ENCODE measurements at places on chromosomes 5 and 9.

GRCh38 chr9:108511307-108511706 lies 344.5 kb downstream of the ACTL7B start:
- DNase-seq: no peak

GRCh38 chr9:130996205-130996604 lies 12.8 kb upstream of the LAMC3 start:
- DNase-seq: no peak

DNA sequence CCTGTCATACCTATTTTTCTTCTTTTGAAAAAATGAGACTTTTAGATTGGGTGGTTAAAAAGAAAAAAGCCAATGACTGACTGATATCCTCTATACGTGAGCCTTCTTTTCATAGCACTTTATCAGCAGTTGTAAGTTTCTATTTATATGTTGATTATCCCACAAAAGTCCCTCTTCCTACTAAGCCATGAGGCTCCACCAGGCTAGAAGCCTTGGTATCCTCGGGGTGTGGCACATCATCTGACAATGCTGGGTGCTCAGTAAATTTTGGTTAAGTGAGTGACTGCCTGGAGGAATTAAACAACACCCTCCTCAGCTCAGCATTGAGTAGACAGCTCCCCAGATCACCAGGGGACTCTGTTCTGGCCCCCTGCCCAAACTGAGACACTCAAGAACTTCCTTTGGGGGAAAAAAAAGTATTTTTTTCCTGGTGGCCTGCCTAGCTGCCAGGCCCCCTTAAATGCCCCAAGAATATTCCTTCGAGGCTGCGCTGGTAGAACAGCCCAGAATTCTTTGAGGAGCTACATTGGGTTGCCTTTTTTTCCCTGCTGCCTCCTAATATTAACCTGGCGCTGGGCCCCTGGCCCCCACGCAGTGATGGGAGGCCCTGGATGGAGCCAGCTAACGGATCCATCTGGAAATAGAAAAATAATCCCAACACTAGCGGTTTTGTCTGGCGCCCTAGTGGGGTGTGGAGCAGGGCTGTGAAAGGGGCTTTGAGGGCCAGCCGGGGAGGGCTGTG lies 23.4 kb upstream of the COL27A1 start:
- DNase-seq: no peak

GRCh38 chr9:27428551-27428950 lies 95.5 kb upstream of the IFNK start:
- DNase-seq: no peak

DNA sequence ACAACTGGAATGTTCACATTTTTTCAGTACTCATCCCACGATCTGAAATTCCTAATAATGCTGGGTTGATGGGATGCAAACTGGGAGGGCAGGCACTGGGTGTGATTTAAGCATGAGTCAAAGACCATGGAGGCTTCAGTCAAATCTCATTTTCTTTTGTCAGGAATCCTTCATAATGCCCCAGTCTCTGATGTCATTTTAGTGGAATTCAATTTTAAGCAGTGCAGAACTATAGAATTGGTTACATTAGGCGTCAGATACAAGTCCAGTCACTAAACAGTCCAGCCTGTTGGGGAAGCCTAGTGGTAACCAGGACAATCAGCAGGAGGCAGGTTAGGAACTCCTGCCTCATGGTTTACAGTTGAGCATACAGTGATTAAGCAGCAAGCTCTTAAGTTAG lies 41.0 kb upstream of the TMEM215 start:
- DNase-seq: no peak

GRCh38 chr9:114084282-114085073 lies 6.4 kb upstream of the AMBP start:
- DNase-seq: no peak

- DNase-seq: no peak
These were observed 65.2 kb upstream of the ADRA1B start for GRCh38 chr5:159851053-159851452.

- DNase-seq: no peak
These were observed 35.5 kb upstream of the LRRTM2 start for GRCh38 chr5:138910546-138911185.

GRCh38 chr9:79129865-79130480 lies 441.8 kb upstream of the TLE4 start:
- DNase-seq: peak; percentile 24

DNA sequence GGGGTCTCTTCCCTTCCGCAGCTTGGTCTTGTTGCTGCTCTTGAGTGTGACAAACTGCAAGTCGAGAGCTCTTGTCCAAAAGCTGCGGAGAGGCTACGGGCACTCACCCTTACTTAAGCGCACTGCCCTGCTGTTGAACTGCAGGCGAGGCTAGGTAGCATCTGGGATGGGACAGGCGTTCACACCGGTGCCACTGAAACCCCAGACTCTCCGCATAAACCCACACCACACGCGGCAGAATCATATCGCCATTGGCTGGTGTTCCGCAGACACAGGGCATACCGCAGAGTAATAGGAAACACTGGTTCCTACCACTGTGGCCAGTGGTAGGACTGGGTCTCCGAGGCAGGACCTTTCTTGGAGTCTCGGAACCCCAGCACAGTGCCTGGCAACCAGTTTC lies 2.2 kb upstream of the NPR3 start:
- no peak for DNase-seq

GRCh38 chr9:136714893-136715274 lies 2.5 kb downstream of the DIPK1B start:
- DNase-seq: no peak

DNA sequence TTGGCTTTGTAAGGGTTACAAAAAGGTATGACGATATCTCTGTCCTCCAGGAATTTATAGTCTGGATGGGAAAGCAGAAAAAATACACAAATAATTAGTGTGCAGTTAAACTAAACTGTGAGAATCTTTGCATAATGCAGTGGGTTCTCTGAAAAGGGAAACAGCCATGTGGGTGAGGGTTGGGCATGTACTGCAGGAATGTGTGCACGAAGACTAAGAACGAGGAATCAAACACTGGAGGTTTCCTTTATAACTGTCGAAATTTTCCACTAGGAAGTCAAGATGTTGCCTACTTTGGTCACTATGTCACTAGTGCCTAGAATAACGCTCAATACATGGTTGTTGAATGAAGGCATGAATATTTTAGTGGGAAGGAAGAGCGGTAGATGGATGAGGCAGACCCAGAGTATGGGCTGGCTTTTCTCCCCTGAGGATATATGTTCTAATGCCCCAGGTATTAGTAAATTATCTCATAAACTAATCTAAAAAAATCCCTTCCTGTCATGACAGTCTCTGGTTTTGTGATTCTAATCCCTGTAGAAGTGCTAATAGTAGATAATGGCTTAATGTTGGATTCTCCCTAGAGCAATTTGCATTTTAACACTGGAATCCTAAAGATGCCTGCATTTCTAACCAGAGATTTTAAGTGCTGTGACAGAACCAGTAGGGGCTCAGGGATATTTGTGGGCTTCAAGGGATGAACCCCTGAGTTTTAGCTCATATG lies 227.3 kb downstream of the NMUR2 start:
- no peak for DNase-seq
